ENCODE measurements at places on chromosomes 11 and 22.

DNA sequence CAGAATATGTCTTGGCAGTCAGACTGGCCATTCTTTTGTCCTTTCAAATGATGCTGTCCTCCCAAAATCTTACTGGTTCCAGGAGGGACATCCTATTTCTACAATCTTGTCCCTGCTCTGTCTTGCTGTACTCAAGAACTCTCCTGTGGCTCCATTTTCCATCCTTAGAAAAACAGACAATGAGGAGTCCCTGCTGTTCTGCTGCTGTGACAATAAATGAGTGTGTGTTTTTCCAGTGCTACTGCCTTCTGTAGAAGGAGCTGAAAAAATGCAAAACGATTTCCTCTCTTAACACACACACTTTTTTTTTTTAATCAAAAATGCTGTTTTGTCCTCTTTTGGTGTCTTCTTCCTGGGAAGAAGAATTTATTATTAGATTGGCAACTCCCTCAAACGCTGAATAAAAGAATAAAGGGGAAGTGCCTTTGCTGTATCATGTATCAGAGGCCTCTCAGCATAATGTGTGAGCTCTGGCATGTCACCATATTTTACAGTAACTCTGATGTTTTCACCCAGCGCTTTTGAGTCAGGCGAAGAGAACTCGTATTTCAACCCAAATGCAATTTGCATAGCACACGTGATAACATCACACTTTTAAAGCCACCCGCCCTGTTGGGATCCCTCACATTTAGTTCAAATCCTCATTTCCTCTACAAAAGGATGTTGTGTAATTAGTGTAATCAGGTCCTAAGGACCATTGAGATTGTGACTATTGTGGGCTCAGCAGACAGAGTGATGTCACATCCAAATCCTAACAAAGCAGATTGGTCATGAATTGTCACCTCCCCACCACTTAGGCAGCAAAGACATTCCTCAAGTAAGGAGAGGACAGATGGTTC lies 496.0 kb upstream of the LARGE1 start:
- no peak for DNase-seq

GRCh38 chr11:60924110-60924905 lies at the start of gene TMEM132A:
TMEM132A (plus strand) TSS chr11:60924460; CDS start chr11:60924634, 174 bp downstream.
- peak; percentile 30 for DNase-seq

DNA sequence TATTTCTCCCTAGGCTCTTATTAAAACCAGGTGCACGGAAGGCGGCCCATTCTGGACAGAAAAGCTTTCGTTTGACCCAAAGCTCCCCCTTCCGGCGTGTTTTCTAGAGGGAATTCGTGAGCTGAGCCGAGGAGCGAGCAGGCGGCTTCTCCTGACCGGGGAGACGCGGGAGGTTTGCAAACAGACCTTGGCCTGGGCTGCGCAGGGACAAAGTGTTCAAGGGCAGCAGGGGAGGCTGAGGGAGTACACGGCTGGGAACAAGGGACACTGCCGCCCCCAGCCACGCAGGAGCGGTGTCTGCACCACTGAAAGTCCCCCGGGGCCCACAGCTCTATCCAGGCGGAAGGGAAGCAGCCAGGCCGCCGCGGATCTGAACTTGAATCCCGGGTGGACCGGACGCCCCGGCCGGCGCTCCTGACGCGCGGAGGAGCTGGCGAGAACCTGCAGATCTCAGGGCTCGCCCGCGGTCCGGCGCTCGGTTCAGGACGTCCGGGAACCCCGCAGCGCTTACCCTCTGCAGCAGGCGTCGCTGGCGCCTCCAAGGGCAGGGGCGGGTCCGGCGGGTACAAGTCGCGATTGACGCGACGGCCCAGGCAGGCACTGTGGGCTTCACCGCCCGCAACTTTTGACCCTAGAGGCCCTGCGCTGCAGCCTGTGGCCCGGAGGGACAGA lies 101.9 kb downstream of the WT1 start:
- peak; percentile 40 for DNase-seq

DNA sequence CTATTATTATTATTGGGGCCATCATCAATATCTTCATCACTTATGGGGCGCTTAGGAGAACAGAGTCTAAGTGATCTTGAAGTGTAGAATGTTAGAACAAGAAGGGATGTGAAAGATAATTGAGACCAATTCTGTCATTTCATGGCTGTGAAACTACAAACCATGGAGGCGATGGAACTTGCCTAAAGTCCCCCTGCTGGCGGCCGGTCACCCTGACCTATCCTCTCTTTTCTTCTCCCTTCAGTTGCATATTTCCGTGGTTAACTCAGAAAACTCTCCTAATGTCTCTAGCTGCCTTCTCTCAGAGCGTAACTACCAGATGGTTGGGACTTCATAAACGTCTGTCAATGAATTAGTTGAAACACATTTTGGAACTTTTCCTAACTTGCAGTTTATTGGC lies 6.6 kb upstream of the OR4B1 start:
- DNase-seq: no peak

- DNase-seq: no peak
Observed at GRCh38 chr11:74685338-74685737, 45.9 kb downstream of the CHRDL2 start.

- DNase-seq: no peak
Observed at GRCh38 chr11:70826541-70827335, 425.6 kb downstream of the SHANK2 start.

- DNase-seq: no peak
Observed at GRCh38 chr22:37165940-37166674, 16.4 kb upstream of the IL2RB start.

DNA sequence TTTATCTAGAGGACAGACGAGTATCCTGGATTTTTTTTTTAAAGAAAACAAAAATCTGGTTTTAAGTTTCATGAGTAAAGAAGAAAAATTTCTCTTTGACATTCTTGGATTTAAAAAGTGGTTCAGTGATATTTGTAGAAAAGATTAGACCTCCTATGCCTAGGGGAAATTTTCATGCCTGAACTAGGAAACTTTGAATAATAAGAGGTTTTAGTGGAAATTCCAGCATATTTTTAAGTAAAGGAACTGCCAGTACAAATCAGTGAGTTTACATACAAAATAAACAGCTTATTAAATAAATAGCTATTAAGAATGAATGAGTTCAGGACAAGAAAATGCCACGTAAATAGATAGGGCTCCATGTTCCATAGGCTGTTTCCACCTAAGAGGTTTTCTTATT lies 17.5 kb downstream of the JAM3 start:
- no peak for DNase-seq

DNA sequence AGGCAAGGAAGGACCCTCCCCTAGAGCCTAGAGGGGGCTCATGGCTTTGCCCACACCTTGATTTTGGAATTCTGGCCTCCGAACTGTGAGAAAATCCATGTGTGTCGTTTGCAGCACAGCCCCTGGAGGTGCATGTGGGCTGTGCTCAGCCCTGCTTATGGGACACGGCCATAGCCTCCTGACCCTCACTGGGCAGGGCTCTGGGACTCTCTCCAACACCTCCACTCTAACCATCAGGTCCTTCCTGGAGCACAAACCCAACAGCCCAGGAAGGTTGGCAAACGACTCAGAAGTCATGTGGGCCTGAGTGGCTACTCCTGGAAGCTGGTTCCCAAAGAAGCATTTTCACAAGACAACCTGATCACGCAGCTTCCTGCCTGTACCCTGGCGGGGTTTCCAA lies 144.1 kb downstream of the CTTN start:
- no peak for DNase-seq

GRCh38 chr11:1342946-1343345 lies 33.5 kb upstream of the TOLLIP start:
- DNase-seq: no peak

GRCh38 chr11:110830747-110831146 lies 118.5 kb upstream of the ARHGAP20 start:
- no peak for DNase-seq

- peak; percentile 18 for DNase-seq
Observed at GRCh38 chr11:33869481-33870422, 22.1 kb downstream of the LMO2 start.

DNA sequence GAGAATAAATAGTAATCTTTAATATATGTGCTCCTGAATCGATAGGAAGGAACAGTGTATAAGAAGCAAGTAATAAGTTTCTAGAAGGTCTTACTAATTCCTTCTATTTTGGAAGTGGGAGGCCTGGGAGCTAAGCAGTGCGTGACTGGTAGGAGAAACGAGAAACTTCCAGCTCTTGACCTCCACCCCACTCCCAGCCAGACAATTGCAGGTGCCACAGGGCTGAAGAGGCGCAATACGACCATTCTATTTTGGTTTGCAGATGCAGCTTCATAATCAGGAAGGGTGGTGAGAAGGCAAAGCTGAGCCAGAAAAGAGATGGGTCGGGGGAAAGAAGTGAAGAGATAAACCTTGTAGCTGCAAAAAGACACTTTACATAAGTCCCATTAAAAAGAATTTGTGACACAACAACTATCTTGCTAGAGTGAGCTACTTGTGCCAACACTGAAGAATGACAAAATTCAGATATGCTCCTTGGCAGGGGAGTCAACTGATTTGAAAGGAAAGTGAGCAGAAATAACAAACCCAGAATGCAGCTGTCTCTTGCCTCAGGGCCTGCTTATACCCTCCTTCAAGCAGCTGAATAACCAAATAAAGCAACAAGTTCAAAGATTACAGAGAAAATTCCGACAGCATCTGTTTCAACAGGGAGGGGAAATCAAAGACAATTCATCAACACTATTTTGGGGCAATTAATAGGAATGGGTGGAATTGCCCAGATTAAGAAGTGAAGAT lies 35.1 kb downstream of the GRIA4 start:
- DNase-seq: no peak

DNA sequence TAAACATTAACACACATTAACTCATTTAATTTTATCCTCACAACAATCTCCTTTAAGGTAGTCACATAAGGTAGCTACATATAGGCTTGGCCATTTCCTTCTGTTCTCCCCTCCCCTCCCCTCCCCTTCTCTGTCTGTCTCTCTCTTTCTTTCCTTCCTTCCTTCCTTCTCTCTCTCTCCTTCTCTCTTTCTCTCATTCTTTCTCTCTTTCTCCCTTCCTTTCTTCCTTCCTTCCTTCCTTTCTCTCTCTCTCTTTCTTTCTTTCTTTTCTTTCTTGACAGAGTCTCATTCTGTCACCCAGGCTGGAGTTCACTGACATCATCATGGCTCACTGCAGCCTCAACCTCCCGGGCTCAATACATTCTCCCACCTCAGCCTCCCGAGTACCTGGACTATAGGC lies 22.3 kb upstream of the NUP160 start:
- DNase-seq: no peak

GRCh38 chr11:117950993-117951961 lies 22.1 kb upstream of the TMPRSS13 start:
- peak; percentile 38 for DNase-seq

GRCh38 chr22:49929211-49929979 lies 11.0 kb downstream of the CRELD2 start:
- peak; percentile 83 for DNase-seq

DNA sequence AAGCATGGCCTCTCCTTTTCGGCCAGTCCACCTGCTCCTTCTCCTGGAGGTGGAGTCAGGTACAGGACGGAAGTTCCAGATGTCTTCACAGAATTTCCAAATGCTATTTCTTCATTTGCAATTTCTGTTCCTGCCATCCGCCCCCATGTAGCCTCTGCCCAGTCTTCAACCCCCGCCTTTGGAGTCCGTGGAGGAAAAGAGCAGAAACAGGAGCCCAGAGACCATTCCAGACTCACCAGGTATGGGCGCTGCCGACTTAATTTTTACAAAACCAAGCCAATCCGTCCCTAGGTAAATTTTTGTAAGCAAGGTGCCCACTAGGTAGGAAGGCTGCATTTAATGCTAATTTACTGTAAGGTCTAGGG lies 28.9 kb downstream of the RELT start:
- no peak for DNase-seq

- no peak for DNase-seq
Observed at GRCh38 chr11:75467311-75467710, 34.3 kb upstream of the KLHL35 start.

GRCh38 chr22:38754751-38755154 lies 1.0 kb downstream of the SUN2 start:
- peak; percentile 22 for DNase-seq

DNA sequence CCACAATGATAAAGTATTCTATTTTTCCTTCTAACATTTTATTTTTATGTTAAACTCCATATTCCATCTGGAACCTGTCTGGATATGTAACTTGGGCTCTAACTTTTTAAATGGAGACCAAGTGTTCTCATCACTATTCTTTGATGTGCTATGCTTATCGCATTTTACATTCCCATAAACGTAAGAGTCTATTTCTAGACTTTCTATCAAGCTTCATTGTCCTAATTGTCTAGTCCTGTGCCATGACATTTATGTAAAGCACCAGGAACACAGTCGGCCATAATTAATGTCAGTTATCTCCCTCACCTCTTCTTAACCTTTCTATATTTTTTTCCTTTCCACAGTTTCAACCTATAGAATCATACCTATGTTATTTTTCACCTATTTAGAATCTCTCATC lies 113.9 kb upstream of the TEAD1 start:
- DNase-seq: no peak

DNA sequence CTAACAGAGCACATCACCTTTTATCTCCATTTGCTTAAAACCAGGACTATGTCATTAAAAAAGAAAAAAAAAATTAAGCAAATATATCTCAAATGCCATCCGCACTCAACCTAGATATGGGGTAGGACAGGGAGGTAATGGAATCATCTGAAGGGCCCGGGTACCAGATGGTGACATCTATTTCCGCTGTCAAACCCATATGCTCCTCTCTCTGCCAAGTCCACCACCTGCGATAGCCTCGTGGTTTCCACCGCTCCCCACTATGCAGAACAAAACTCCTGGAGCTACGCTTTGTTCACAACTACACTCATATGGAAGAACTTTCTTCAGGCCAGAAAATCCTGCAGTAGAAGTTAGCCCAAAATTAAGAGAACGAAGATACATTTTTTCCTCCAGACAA lies 31.4 kb downstream of the FEZ1 start:
- no peak for DNase-seq

DNA sequence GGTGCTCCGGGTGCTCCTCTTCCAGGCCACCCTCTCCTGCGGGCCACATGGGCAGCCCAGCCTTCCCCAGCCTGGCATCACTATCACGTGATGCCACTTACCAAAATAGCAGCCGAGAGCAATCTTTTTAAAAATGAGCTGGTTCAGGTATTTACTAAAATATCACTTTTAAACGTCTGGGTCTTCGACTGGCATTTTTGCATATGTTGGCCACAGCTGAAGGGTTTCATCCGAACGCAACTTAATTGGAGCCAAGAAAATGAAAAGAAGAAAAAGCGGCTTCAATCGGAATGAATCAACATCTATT lies 94.6 kb upstream of the ANO1 start:
- DNase-seq: no peak

GRCh38 chr11:8011371-8011770 lies 24.2 kb downstream of the EIF3F start:
- no peak for DNase-seq
